ENCODE measurements at places on chromosomes 4 and X. TPM values are rescaled to one million over a fixed set of nuclear protein-coding genes. Genes with fewer than 3 reads are reported as not detected.

DNA sequence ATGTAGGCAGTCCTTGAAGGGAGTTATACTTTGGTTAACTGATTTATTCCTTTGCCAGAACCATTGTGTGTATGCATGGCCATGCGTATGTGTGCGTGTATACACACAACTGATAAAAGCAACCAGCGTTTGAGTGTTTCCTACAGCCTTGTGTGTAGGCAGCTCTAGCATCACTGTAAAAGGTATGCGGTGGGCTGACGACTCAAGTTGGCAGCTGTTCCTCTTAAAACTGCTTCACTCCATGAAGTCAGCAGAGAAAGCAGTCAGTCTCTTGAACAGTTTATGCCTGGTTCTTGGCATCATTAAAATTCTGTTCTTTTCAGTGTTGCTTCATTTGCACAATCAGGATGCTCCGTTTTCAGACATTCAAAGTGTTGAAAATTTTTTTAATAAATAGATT, 103.5 kb upstream of the FRMPD4 start:
- DNase-seq = no peak

GRCh38 chrX:130691576-130691975, 211.4 kb downstream of the ENOX2 start:
- no peak for DNase-seq

DNA sequence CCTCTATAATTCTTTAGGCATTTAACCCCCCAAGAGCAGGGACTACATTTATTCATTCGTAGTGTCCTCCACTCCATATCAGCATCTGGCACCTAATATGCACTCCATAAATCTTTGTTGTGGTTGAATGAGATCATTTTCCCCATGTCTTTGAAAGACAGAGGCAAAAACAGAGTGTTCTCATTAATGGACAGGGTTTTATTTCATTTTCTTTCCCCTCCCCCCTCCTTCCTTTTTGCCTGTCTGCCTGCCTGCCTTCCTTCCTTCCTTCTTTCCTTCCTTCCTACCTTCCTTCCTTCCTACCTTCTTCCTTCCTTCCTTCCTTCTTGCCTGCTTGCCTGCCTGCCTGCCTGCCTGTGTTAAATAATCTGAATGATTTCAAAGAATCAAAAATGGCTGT, 83.2 kb downstream of the SHROOM3 start:
- no peak for DNase-seq

The ZNF41 gene
- 5.7 TPM for total RNA-seq

The DAPP1 gene
- total RNA-seq = not detected

DNA sequence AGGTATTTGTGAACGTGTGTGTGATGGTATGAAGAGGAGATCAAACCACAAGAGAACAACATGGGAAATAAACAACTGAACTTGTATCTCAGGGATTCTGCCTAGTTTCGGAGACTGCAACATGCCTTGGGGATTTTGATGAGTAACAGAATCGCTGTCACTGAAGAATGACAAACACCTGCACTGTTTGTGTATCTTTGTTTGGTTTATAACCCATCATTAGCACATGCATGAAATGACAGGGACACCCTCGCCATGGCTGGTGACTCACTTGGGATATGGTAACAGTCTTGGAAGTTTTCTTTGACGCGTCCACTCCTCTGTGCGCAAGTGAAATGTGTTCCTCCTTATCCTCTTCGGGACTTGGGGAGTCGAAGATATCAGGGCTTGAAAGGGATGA, 30.3 kb upstream of the MAP3K15 start:
- DNase-seq = no peak
